Glutamatergic neuron (in vitro differentiated cells): ENCODE measurements at places on chromosomes 12 and 14. TPM values are rescaled to one million over a fixed set of nuclear protein-coding genes. Genes with fewer than 3 reads are reported as not detected.

The RAD9B gene
- total RNA-seq: 0.49 TPM

- DNase-seq: no peak
Observed at GRCh38 chr12:101527682-101528081, 52.5 kb downstream of the SPIC start.

- DNase-seq: no peak
Observed at GRCh38 chr12:116266168-116266601, 11.3 kb downstream of the MED13L start.

The SOX5 gene
- 118 TPM for total RNA-seq

The KCNA1 gene
- 0.05 TPM for total RNA-seq

DNA sequence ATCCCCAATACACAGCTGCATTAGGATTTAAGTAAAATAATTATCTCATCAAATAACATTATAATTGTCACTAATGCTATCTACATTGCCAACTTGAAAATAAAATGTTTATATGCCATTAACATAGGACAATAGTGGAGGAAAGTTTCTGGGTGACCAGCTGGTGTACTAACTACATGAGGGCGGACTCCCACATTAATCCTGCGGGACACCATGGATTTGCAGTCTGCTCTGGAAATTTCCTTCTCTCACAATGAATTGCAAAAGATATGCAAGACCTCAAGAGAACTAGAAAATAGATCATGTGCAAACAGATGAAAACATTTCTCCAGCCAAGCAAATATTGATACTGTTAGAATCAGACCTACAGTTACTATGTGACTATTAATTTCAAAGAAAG, 390.1 kb downstream of the NAV3 start:
- DNase-seq: no peak

DNA sequence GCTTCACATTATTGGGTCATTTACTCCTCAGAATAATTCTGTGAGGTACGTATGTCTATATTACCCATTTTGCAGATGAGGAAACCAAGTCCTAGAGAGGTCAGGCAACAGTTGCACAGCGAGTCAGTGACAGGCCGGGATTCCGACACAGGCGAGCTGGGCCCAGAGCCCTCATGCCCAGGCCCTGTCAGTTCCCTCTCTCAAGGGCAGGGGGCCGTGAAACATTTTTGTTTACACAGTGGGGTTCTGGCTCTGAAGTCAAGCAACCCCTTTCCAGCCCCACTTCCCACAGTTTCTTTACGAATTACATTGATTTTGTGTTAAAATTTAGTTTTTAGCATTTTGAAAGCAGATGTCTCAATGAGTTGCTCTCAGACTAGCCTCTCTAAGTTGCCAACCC, 46.7 kb downstream of the ESRRB start:
- DNase-seq: no peak
